Stimulated activated memory B cell treated with anti-CD40 and anti-IgM and Interleukin-4, amounts not matched to agents 10 μg/mL and 1 μg/mL and 100 μg/mL, for 72 hours (primary cell): ENCODE measurements at places on chromosomes 12 and 14.
A peak's percentile ranks its signal among the peaks of the same experiment; 100 is the strongest.

DNA sequence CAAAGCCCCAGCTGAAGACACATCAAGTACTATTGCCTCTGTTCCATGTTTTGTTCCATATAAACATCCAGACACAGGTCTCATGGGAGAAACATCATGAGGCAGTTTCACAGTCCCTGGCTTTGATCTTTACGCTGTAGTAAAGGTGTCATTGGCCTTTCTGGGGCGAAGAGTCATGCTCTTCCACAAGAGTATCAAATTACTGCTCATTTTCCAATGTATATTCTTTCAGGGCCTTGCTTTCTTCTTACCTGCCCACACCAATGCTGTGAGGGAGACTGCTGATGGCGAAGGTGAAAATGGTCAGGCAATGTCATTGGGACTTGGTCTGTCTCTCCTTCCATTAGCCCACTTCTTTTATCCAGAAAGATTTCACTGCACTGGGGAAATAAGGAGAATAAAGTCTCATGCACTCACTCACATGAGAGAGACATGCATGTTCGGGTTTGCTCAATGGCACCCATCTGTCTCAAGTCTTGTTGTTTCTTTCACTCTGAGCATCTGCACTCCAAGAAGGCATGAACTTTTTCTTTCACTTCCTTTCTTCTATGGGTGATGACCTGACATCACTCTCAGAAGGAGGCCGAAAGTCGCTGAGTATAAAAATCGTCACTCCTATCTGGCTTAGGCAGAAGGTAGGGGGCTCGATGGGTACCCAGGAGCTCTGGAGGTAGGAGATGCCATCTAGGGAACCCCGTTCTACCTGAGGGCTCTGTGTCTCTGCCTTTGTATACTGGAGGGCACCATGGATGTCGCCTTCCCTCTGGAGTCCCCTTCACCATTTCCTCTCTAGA is 1.3 kb upstream of the JDP2 start:
- H3K4me3 ChIP-seq: peak overlapping the region; percentile 90
- no peaks in the 10 kb centered on the region for H3K27me3 ChIP-seq
- H3K27ac ChIP-seq: peak overlapping the region; percentile 95
- H3K4me1 ChIP-seq: peaks cover 47% of the 10 kb centered on the region
- peak; percentile 86 for ATAC-seq

GRCh38 chr14:71061458-71061857 is 154.2 kb downstream of the PCNX1 start:
- H3K4me3 ChIP-seq: no peak overlapping the region
- peaks cover 88% of the 10 kb centered on the region for H3K36me3 ChIP-seq
- ATAC-seq: no peak
- no peaks in the 10 kb centered on the region for H3K4me1 ChIP-seq
- no peak overlapping the region for H3K27ac ChIP-seq
- H3K27me3 ChIP-seq: no peaks in the 10 kb centered on the region

DNA sequence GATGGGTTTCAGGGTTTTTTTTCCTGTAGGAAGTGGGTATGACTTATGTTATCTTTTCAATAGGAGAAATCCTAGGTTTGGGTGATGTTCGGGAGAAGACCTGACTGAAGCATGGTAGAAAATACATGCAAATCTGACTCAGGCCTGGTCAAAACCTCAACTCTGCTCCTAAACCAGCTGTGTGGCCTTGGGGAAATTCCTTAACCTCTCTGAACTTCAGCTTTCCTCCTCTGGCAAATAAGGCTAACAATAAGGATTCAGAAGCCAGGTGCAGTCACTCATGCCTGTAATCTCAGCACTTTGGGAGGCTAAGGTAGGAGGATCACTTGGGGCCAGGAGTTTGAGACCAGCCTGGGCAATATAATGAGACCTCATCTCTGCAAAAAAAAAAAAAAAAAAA is 148.5 kb downstream of the PHETA1 start:
- peaks cover 63% of the 10 kb centered on the region for H3K27me3 ChIP-seq
- H3K27ac ChIP-seq: no peak overlapping the region
- no peak overlapping the region for H3K4me3 ChIP-seq
- H3K36me3 ChIP-seq: no peaks in the 10 kb centered on the region
- H3K4me1 ChIP-seq: peaks cover 13% of the 10 kb centered on the region

DNA sequence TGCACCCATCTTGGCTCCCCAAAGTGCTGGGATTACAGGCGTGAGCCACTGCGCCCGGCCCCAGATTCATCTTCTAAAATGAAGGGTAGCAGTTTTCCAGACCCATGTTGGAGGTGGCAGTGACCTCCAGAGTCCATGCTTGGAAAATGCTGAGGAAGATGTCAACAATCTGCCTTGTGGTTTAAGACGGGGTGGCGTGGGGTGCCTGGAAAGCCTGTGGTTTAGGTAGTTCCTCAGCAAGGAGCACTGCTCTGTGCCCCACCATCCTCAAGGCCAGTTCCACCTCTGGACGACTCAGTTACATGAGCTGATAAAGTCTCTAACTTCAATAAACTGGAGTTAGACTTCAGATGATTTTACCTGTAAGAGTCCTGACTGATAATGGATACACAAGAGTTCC is 48.6 kb downstream of the DRAM1 start:
- H3K36me3 ChIP-seq: peaks cover 42% of the 10 kb centered on the region
- H3K4me1 ChIP-seq: peaks cover 40% of the 10 kb centered on the region
- H3K27ac ChIP-seq: no peak overlapping the region
- H3K4me3 ChIP-seq: no peak overlapping the region

GRCh38 chr12:89269174-89269573 is 83.1 kb downstream of the DUSP6 start:
- peaks cover 12% of the 10 kb centered on the region for H3K4me1 ChIP-seq
- no peaks in the 10 kb centered on the region for H3K36me3 ChIP-seq
- no peak overlapping the region for H3K27ac ChIP-seq
- H3K4me3 ChIP-seq: no peak overlapping the region

GRCh38 chr12:3177778-3178425 is 100.7 kb downstream of the TSPAN9 start:
- peaks cover 58% of the 10 kb centered on the region for H3K27me3 ChIP-seq
- peaks cover 20% of the 10 kb centered on the region for H3K4me1 ChIP-seq
- H3K36me3 ChIP-seq: no peaks in the 10 kb centered on the region
- peak overlapping the region; percentile 11 for H3K4me3 ChIP-seq
- peak overlapping the region; percentile 63 for H3K27ac ChIP-seq

DNA sequence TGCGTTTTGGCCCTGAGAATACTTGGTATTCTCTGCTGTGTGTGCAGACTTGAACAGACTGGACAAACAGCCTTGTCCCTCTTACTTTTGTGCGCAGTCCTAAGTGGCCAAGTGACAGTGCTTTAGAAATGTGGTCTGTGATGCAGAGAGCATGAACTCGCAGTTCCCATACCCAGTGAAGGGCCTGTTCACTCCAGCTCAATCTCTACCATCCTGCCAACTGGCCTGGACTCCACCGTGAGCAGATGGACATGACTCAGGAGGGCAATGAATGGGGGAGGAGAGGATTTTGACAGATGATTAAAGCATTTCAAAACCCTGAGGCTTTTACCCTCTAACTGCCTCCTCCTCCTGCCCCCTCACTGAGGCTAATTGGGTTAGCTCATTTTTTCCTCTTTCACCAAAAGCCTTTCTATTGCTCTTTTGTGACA is 62.5 kb upstream of the PYGL start:
- H3K36me3 ChIP-seq: no peaks in the 10 kb centered on the region
- H3K27me3 ChIP-seq: no peaks in the 10 kb centered on the region
- H3K4me1 ChIP-seq: no peaks in the 10 kb centered on the region
- no peak for ATAC-seq

DNA sequence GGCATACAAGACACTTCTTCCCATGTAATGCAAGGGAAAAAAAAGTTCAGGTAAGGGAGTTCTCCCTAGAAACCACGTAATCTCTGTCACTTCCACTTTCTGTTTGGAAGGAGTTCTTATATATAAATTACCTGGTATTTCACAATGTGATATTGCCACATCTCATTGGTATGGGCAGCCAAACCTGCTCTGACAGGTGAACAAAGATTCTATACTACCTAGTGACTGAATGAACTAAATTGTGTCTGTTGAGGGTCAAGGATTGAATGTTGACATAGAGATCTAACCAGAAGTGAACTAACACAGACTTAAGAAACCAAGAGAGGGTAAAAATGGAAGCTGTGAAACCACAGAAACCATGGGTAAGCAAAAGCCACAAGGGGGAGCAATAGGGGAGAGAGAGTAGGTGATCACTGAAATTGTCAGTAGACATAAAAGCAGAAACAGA is 161.3 kb downstream of the RPL10L start:
- H3K36me3 ChIP-seq: no peaks in the 10 kb centered on the region
- H3K27ac ChIP-seq: no peak overlapping the region
- ATAC-seq: peak; percentile 36
- H3K4me1 ChIP-seq: no peaks in the 10 kb centered on the region

- no peak overlapping the region for H3K27ac ChIP-seq
- no peaks in the 10 kb centered on the region for H3K27me3 ChIP-seq
- ATAC-seq: no peak
These were observed 344.1 kb upstream of the PDE3A start for GRCh38 chr12:20024194-20024593.

GRCh38 chr12:77923882-77924281 is 93.2 kb downstream of the NAV3 start:
- H3K4me3 ChIP-seq: no peak overlapping the region
- no peaks in the 10 kb centered on the region for H3K4me1 ChIP-seq
- ATAC-seq: no peak

GRCh38 chr12:101813117-101813516 is 17.6 kb downstream of the GNPTAB start:
- H3K27ac ChIP-seq: no peak overlapping the region
- peaks cover 43% of the 10 kb centered on the region for H3K4me1 ChIP-seq
